Anterior cingulate cortex (tissue), 58 donors: ENCODE measurements at places on chromosomes 3 and 15.

DNA sequence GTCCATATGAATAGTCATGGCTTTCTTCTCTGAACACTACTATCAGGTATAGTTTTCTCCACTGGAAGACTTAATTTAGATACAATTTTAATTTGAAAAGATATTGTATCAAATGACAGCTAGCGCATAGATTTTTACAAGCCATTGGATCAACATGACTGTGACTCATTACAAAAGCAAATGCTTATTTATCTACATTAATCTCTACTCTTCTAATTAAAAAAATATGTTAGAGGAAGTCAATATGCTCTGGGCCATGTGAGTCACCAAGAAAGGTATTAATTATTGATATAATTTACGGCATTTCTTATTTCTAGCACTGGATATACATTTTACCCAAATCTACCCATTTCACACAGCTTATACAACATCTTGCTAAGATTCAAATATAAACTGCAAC is 800.3 kb upstream of the GBE1 start:
- no peak for DNase-seq

DNA sequence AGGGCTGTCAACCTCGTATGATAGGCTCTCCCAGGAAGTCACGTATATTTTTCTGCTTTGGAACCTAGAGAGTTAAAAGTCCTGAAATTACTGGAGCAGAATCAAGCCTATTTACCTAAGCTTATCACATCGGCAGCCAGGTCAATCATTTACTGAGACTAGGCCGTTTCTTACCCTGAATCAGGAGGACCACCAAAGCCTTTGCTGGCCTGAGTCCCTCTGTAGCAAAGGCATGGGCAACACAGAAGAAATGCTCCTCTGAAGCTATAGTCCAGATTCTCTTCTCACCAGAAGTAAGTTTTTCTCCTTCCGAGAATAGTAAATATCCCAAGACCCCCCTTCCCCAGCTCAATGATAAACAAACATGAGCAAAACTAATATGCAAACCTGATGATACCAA is 125.9 kb upstream of the PHLDB2 start:
- DNase-seq: no peak

DNA sequence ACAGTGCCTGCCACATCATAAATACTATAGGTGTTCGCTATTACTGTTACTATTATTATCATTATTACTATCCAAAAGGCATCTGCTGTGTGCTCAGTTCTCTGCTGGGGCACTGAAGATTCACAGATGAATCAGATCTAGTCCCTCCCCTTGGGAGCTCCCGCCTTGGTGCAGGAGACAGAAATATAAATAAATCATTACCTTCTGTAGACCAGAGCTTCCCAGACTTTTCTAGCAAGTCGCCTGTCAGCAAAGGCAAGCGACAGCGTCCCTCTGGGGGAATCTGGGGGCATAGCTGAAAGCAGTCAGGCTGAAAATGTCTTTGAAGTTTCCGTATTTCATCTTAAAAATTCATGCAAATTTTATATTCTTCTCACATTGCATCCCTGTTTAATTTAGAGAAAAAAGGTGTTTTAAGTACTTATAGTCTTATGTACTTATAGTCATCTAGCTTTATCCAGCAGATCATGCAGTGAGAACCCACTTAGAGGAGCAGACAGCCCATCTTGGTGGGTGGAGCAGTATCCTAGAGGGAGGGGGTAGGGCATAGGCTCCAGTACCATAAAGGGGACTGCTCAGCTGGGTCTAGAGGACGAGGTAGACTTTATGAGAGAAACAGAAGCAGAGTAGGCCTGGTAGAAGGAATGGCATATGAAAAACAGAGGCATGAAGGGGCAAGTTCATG is 10.4 kb upstream of the BRPF1 start:
- no peak for DNase-seq

DNA sequence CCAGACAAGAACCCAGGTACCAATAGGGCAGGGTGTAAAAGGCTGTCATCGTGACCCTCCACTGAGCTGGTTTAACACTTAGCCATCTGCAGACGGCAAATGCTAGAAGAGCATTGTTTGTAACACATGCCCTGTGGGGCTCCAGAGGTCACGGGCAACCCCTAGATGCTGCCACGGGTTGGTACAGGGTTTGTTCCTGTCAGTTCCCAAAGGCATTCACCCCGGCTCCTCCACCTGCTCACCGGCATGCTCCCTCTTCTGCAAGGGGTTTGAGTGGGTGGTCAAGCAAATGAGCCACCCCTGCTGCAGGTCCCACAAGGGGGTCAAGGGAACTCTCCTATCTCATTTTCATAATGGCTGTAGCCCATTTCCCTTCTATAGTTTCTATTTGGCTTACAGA is 229.3 kb downstream of the ZPLD1 start:
- no peak for DNase-seq

DNA sequence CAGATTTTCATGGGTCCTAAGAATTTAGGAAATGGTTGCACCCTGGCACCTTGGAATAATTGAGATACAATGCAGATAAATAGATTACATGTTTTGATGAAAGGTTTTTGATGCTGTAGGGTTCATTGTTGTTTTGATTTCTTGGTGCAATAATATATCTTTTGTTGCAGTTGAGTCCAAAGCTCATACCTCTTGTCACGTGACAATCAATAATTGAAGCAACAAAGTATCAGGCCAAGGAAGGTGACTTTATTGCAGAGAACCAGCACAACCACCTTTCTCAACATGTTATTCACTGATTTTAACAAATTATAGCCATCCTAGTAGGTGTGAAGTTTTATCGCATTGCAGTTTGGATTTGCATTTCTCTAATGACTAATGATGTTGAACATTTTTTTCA is 285.5 kb upstream of the SLCO3A1 start:
- no peak for DNase-seq

DNA sequence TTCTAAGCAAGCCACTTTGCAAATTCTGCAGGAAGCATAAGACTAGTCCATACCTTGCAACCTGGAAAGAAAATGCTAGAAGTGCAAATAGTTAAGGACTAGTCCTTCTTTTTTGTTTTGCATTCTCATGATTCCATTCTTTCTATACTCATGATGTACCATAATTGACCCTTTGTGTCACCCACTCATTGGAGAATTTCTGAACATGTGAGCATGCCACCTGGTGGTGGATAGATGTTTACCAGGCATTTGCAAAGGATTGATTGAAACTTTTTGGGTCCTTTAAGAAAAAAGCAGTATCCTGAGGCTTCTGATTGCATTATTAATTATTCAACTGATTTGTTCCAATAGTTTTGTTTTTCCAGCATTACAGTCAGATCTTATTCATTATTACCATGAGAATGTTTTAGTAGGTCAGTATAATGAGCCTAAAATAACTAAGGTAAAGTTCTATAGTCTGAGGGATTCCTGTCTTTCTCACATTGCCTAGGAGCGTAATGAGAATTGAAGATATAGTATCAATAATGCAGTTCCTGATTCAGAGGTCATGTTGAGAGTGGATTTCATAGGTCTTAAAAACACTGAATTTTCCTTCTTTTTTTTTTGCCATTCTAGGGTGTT is 20.2 kb upstream of the DIPK2A start:
- DNase-seq: no peak

GRCh38 chr15:60458721-60459120 is 20.2 kb downstream of the ICE2 start:
- DNase-seq: no peak

- no peak for DNase-seq
These were observed 105.3 kb downstream of the LSM3 start for GRCh38 chr3:14283813-14284438.

DNA sequence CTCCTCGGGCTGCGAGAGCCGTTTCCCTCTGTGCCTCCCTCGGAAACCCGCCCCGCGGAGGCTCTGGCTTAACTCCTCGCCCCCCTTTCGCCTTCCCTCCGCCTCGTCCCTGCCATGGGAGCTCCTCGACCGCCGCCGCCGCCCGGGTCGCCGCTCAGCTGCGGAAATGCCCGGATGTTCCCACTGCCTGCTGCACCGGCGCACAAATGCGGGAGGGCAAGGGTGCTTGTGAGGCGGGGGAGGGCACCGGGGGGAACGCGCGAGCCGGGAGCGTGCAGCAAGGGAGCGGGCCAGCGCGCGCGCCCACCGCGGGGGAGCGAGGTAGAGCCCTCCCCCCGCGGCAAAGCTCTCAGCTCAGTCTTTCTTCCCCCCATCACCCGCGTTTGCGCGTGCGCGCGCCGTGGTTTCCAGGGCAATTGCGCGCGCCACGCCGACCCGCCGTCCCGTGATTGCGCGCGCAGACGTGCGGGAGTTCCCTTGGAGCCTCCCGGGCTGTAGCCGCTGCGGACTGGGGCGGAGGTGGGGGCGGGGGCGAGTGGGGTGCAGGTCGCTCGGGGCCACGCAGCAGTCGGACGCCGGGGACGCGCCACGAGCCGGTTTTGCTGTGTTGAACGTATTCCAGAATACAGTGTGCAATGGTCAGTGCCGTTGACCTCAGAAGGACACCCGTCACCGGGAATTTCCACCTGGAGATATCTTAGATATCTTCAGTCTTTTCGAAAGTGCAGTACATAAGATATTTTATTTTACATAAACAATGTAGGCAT is at the start of gene DMXL2:
DMXL2 (minus strand) TSS at position 168 of the 767 bp plus-strand sequence. CDS start 226 bp downstream, outside the sequence.
- DNase-seq: peak; percentile 81

- DNase-seq: no peak
These were observed 3.1 kb downstream of the BAHD1 start for GRCh38 chr15:40443846-40444245.

- DNase-seq: no peak
These were observed 12.5 kb downstream of the P2RY14 start for GRCh38 chr3:151265866-151266265.

GRCh38 chr15:63833021-63833696 is 589 bp downstream of the HERC1 start:
- DNase-seq: peak; percentile 13

DNA sequence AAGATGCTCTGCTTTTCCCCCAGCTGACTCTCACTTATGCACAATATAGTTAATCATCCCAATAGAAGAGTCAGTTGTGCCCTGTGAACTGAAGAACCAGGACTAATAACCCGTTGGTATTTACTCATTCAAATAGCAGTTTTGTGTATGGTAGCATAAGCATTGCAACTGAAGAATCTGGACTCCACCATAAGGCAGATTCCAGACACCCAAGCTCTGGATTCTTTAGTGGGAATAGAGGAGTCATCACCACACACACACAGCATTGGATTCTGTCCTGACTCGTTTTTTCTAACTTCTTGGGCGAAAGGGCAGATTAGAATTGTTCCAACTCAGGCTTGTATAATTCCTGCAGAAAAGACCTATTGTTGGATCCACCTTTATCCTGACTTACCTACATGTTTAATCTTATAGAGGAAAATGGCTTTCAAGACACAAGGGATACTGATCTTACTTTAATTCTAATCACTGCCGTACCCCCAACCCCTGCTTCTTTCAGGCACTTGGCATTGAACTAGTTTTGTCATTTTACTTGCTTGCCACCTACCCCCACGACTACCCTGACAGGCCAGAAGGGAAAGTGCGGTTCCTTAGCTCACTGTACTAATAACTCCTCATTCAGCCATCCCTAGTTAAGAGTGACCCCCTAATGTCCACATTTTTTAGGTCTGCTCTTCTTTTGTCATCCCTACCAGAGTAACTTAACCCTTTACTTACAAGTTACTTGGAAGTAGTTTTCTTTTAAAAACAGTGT is 42.3 kb downstream of the NKIRAS1 start:
- no peak for DNase-seq

GRCh38 chr3:59418836-59419235 is 369.0 kb upstream of the CFAP20DC start:
- no peak for DNase-seq

GRCh38 chr15:58048261-58048660 is 17.2 kb downstream of the ALDH1A2 start:
- DNase-seq: no peak

- no peak for DNase-seq
These were observed 116.8 kb upstream of the SGO1 start for GRCh38 chr3:20302766-20303165.

- no peak for DNase-seq
These were observed 71.0 kb downstream of the PBRM1 start for GRCh38 chr3:52614689-52615088.

DNA sequence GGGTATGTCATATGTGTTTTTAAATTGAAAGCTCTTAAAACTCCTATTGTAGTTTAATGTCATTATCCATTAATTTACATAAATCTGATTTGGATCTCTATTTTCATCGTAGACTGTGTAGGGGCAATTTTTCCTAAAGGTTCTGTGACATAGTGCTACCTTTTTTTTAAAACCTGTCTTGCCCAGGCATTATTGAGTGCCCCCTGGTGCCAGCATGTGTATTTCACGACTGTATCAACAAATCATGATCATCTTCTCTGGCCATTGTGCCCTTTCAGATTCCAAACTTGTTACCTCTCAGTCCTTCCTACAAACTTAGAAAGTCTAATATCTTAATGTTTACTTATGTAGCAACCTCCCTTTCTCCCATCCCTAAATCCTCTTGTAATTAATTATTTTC is 97.2 kb upstream of the FLNB start:
- no peak for DNase-seq

GRCh38 chr3:73530022-73530396 is 94.7 kb downstream of the PDZRN3 start:
- DNase-seq: no peak

GRCh38 chr3:99579246-99579645 is 59.1 kb upstream of the COL8A1 start:
- DNase-seq: no peak

DNA sequence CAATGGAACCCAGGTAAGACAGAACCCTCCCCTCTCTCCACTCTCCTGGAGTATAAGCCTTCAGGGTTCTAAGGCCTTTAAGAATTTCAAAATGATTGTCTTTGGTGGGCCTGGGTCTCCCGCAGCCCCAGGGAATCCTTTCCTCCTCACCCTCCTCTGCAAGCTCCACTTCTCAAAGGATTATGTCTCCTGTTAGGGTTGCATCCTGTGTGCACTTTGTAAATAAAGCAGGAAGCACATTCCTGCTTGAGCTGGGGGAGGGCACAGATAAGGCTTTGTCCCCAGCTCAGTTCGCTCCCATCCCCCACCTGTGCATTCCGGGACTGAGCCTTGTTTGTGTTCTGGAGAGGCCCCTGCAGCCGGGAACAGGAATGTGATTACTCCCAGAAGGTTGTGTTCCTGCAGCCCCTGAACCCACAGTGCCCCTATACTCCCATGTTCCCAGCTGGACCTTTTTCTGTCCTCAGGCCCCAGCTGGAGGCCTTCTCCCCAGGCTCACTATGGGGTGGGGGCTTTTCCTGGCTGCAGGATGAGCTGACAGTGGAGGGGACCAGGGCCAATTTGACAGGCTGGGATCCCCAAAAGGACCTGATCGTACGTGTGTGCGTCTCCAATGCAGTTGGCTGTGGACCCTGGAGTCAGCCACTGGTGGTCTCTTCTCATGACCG is 9.5 kb downstream of the TYRO3 start:
- DNase-seq: peak; percentile 52

GRCh38 chr3:177615015-177615414 is 417.7 kb upstream of the TBL1XR1 start:
- peak; percentile 50 for DNase-seq

DNA sequence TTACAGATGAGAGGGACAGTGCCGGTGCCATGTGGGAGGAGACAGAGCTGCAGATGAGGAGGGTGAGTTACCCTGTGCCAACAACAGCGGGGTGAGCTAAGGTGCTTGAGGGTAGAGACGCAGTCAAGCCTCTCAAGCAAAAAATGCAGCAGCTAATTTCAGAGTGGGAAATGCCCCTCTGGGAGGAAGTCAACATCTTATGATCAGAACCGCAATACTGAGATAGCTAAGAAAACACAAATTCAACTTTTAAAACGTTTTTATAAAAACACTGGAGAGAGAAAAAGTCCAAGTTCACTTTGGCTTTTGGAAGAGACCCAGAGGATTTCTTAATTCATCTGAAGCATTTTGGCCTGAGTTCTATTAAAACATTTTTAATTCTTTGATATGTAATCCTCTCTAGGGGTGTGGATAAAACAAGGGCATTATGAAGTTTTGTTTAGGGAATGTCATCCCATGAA is 319.2 kb downstream of the SLC9A9 start:
- no peak for DNase-seq

- no peak for DNase-seq
These were observed 72.7 kb downstream of the FEZF2 start for GRCh38 chr3:62300617-62301016.
